ENCODE measurements at places on chromosomes 13 and 19.

DNA sequence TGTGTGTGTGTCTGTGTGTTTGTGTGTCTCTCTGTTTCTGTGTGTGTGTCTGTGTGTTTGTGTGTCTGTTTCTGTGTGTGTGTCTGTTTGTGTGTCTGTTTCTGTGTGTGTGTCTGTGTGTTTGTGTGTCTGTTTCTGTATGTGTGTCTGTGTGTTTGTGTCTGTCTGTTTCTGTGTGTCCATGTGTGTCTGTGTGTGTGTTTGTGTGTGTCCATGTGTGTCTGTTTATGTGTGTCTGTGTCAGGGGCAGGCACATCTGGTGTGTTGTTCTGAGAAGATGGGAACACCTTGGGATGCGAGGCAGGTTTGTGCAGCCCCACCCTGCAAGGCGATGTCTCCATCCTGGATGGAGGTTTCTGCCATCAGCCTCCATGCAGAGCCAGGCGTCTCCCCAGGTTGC, 275.8 kb upstream of the SOX1 start:
- DNase-seq, result no peak

DNA sequence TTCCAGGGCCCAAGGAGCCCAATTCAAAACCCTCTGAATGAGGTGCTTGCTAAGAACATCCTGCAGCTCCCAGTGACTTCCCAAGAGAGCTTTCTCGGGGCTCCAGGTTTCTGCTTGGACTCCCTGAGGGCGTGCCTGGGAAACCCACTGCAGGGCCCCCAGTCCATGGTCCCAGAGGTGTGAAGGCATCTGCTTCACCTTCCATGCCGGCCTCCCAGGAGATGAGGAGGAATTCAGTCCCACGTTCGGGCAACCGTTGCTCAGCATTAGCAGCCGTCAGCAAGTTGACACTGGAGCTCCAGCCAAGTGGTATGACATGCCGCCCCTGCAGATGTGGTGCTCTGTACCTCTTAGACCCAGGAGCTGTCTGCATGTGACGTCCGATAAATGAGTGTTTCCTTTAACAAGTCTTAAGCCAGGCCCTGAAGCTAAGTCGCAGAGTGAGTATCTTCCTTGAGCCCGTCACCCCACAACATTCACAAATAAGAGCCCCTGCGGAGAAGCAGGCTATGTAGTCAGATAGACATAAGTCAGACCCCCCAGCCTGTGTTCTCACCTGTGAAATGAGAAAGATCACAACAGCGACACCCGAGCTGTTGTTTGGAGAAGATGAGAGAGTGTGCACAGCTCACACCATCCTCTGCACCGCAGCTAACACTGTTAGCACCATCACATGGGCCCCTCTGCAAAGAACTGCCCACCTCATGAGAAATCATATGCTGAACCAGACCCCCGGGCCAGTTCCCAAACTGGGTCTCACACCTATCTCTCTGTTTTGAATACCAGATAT, 150.3 kb downstream of the KATNAL1 start:
- no peak for DNase-seq

- no peak for DNase-seq
Observed at GRCh38 chr13:46983881-46984280, 87.0 kb upstream of the HTR2A start.

DNA sequence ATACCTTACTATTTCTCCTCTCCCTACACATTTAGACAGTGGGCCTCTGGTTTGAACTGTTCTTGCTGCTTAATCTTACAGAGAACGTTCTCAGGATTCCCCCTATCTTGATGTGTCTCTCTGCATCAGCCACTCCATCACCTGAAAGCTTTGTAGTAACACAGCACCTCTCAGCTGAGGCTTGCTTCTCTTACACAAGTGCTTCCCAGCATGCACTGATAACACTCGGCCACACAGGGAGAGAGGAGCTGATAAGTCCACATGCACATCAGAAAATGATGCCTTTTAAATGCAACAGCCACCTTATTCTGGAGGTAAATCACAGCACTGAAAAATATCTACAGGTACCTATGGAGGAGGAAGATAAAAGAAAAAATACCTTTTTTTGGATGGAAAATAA, 192.2 kb upstream of the TSHZ3 start:
- DNase-seq, result no peak

- no peak for DNase-seq
Observed at GRCh38 chr19:10290357-10290875, 664 bp downstream of the ICAM5 start.

DNA sequence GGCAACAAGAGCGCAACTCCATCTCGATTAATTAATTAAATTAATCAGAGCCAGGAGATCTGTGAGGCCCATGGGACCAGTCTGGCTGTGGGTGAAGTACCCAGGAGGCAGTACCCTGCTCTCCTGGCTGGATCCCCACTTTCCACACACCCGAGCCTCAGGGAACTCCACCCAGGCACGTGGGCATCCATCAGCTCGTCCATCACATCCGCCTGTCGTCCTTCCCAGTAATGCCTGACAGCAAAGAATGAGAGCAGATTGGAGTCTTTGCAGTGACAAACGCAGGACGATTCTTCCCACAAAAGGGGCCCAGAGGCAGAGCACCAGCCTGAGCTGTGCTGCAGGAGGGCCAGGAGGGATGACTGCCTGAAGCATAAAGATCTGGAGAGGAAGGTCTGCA, 35.8 kb downstream of the VSTM2B start:
- DNase-seq, result no peak

DNA sequence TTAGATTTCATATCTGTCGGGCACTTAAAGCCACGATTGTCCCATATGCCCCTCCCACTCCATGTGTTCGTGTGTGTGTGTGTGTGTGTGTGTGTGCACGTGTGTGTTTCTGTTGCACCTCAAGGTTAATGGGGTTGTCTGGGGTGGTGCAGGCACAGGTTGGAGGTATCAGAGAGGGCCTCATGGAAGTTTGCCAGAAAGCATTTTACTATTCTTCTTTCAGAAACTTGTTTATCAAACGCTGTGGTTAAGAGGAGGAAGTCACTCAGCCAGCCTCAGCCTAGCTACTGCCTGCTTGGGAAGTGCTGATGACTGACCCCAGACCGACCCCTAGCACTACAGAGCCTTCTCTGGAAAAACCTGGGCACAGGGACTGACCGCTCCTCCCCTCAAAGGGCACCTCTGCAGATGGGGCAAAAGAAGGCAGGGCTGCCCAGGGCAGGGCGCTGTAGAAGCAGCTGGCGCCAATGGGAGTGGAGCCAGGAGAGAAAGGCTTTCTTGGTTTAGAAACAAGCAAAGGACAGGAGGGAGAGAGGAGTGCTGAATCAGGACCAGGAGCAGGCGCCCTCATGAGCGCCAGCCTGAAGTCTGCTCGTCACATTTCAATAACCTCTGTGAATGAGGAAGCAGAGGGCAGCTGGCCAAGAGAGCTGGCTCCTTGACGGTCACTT, 3.9 kb downstream of the SIAH3 start:
- DNase-seq, result no peak

GRCh38 chr13:46149272-46150133, 32.5 kb downstream of the LCP1 start:
- no peak for DNase-seq

- DNase-seq, result no peak
Observed at GRCh38 chr13:22271903-22272302, 601.0 kb downstream of the FGF9 start.

DNA sequence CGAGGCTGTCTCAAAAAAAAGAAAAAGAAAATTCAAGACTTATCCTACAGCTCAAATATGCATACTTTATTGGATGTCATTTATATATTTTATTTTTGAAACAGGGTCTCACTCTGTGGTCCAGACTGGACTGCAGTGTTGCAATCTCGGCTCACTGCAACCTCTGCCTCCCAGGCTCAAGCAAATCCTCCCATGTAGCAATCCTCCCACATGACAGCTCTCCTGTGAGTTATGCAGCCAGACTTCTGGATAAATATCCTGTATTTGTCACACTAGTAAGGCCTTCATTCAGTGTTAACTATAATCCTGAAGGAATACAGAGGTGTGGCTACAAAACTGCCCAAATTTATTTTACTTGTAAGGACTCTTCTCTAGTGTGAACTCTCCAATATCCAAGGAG, 7.2 kb downstream of the ZNF552 start:
- no peak for DNase-seq

DNA sequence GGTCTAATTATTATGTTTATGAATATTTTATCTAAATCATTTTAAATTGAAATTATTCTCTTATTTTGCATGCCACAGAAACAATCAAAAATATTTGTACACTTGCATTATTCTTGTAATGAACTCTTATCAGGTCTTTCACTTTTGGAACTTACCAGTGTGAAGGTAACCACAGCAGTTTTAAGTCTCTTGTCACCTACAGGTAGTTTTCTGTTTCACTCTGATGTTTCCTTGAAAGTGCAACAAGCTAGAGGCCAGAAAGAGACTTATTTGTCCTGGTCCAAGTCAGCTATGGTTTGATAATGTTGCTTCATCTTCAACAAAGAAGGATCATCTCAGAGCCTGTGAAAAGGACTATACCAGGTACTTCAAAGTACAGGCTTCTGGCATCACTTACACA, 133.4 kb upstream of the NBEA start:
- DNase-seq, result no peak

- no peak for DNase-seq
Observed at GRCh38 chr13:19818223-19818842, 35.6 kb upstream of the PSPC1 start.

DNA sequence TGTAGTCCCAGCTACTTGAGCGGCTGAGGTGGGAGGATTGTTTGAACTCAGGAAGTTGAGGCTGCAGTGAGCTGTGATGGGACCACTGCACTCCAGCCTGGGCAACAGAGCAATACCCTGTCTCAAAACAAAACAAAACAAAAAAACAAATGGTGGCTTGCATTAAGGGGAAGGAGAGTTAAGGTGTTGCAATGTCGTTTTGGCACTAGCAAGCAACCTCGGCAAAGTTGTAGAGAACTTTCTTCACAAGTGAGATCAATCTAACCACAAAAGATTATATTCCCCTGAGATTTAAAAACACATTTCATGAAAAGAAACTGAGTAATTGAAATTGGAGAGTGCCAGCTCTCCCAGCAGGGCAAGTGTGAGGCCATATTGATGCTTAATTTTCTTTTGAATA, 153.7 kb downstream of the KLF5 start:
- no peak for DNase-seq

DNA sequence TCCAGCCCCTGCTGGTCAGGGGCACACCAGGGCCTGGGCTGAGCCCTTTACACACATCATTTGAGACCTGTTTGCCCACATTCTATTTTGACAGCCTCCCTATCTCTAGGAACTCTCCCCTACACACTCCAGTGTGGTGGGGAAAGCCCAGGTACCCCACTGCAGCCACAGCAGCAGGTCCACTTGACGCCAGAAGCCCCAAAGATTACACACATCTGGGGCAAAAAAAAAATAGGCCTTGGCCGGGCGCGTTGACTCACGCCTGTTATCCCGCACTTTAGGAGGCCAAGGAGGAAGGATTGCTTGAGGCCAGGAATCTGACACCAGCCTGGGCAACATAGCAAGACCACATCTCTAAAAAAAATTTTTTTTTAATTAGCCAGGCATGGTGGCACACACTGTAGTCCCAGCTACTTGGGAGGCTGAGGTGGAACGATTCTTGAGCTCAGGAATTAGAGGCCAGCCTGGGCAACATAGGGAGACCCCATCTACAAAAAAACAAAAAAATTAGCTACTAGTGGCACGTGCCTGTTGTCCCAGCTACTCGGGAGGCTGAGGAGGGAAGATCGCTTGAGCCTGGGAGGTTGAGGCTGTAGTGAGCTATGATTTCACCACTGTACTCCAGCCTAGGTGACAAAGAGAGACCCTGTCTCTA, 18.0 kb upstream of the CD22 start:
- no peak for DNase-seq

DNA sequence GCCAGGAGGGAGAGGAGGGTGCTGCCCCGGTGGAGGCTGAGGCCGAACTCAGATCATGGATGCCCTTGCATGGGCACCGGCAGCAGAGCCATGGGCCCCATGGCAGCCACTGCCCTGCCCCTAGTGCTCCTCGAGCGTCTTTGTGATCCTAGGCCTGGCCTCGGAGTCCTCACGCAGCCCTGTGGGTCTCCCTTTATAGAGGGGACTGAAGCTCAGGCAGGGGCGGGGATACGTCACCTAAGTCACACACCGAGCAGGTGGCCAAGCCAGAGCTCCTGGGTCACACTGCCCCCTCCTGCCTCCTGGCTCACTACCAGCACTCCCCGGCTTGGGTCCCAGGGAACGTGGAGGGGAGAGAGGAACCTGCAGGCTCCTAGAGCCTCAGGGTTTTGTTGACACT, 28.7 kb downstream of the DHX34 start:
- no peak for DNase-seq

- no peak for DNase-seq
Observed at GRCh38 chr19:48741129-48741999, 954 bp upstream of the RASIP1 start.

- no peak for DNase-seq
Observed at GRCh38 chr19:14497228-14497921, 1.4 kb upstream of the GIPC1 start.

DNA sequence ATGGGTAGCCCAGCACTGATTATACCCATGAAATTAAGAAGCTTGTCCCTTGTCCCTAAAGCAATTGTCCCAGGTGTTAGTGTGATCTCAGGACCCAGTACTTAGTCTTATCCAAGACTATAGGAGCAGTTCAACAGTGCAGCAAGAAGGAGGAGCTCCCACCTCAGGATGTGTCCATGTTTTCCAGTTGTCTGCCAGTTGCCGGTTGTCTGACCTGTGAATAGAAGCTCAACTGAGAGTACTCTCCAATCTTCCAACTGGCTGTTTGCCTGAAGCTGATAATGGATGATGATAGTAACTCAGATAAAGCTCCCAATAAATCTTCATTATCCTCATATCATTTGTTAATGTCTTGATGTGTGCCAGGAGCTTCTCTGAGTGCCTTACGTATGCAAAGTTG, 107.2 kb upstream of the HTR2A start:
- DNase-seq, result no peak

DNA sequence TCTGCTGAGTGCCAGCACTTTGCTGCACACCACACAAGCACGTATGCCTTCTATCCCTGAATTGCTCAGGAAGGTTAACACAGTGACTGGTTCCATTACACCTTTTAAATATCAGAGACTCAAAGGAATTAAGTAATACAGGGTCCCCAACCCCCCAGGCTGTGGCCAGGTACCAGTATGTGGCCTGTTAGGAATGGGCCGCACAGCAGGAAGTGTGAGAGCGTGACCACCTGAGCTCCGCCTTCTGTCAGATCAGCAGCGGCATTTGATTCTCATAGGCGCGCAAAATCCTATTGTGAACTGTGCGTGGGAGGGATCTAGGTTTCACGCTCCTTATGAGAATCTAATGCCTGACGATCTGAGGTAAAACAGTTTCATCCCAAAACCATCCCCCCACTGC, 194.5 kb downstream of the FOXO1 start:
- no peak for DNase-seq

- no peak for DNase-seq
Observed at GRCh38 chr19:5949792-5950305, 28.1 kb downstream of the RANBP3 start.

DNA sequence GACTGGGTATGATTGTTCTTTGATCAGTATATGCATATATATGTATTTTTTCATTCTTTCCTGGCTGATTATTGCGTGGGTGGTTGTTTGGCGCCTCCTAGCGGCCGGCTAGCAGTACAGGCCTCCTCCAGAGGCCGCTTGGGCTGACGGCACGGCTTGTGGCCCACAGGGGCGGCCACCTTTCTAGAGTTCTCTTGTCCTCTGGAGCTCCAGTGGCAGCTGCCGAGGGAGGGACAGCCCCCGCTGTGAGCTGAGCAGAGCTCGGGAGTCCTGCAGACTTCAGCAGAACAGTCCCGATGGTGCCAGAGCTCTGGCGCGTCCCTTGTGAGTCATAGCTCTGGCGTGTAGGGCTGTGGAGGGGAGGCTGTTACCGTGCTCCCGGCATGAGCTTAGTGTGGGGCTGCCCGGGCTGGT, 22.5 kb upstream of the ZNF429 start:
- no peak for DNase-seq
